ENCODE measurements at places on chromosomes 16 and 17.

- no peak for DNase-seq
Measured at GRCh38 chr16:11416228-11417001, 71.2 kb downstream of the RMI2 start.

- peak; percentile 37 for DNase-seq
Measured at GRCh38 chr16:89815639-89816348, 653 bp downstream of the FANCA start.

- no peak for DNase-seq
Measured at GRCh38 chr17:50346313-50347116, 589 bp downstream of the XYLT2 start.

DNA sequence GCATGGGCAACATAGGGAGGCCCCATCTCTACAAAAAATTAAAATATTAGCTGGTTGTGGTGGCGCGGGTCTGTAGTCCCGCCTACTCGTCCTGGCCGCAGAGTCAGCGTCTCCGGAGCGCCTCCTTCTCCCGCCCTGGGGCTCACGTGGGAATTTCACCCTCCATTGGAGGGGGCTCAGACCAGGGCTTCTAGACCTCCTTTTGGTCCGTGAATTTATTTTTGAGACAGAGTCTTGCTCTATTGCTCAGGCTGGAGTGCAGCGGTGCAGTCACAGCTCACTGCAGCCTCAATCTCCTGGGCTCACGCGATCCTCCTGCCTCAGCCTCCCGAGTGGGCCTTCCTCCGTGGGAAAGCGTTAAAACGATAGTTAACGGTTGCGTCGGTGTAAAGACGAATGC, 394 bp upstream of the NME4 start:
- peak; percentile 68 for DNase-seq

- DNase-seq = peak; percentile 39
Measured at GRCh38 chr17:27456681-27457359, 572 bp downstream of the KSR1 start.

GRCh38 chr16:66262253-66263167, 104.0 kb upstream of the CDH5 start:
- DNase-seq = no peak

GRCh38 chr16:9527976-9528375, 436.5 kb downstream of the HAPSTR1 start:
- DNase-seq = no peak

DNA sequence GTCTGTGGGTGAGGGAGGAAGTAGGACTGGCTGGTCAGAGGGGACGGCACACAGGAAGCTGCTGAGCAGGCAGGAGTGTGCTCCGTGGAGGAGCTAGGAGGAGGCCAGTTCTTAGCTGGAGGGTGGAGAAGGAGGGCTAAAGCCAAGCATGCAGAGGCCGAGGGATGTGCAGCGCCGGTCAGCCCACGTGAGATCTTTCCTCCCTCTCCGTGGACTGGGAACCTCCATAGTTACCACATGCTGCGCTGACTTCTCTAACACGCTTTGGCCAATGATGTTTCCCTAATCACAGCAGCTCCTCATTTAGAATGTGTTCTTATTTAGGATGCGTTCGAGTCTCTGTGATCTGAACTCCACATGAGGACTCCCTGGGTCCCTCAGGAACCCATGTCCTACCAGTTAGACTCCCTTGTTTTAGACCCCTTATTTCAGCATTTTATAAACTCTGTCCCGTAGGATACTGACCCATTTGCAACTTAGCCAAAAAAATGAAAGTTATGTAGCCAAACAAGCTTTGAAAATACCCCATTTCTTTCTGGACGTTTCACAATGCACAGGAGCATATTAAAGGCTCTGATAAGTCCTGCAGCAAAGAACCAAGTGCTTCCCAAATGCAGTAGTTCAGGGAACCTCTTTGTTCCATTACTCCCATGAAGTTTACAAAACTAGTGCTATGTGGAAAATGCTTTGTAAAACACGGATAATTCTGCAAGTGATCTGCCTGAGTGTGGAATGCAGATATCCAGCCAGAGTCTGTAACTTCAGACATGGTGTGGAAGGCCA, 51.4 kb downstream of the IRF8 start:
- no peak for DNase-seq

- peak; percentile 72 for DNase-seq
Measured at GRCh38 chr17:37570527-37571093, 38.6 kb downstream of the SYNRG start.

DNA sequence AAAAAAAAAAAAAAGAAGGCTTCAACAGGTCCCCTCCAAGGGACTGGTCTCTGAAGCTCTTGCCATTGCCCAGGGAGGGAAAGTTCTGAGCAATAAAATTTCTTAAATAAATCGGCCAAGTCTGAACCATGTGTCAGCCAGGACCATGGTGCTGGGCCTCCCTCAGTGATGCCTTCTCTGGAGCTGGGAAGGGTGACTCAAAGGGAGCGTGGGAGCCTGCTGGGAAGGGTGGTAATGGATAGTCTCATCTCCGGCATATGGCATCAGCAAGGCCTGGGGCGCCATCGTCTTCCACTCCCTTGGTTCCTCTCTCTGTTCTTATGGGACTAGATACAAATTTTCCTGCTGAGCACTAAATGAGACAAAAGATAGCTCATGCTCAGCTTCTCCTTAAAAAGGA, 2.3 kb downstream of the VKORC1 start:
- DNase-seq = no peak

GRCh38 chr17:47280072-47280811, 26.6 kb downstream of the ITGB3 start:
- DNase-seq = no peak
